ENCODE measurements at places on chromosomes 4 and X.

GRCh38 chr4:161850631-161851030, 313.2 kb downstream of the FSTL5 start:
- DNase-seq: no peak

- no peak for DNase-seq
These were observed 128.8 kb upstream of the GPC4 start for GRCh38 chrX:133544115-133544514.

DNA sequence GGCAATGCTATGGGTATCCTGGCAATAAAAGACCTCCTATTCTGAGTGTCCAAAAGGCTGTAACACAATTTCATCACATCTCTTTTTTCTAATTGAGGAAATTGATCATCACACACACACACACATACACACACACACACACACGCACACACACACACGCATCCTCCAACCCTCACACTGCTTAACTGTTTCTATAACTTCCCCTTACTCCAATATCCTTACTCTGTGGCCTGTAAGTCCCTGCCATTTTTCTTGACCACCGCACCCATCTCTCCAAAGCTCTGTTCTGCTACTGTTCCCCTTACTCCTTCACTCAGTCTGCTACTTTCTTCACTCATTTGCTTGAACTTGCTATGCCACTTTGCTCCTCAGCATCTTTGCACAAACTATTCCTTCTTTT, 115.6 kb downstream of the AMELX start:
- DNase-seq: no peak

DNA sequence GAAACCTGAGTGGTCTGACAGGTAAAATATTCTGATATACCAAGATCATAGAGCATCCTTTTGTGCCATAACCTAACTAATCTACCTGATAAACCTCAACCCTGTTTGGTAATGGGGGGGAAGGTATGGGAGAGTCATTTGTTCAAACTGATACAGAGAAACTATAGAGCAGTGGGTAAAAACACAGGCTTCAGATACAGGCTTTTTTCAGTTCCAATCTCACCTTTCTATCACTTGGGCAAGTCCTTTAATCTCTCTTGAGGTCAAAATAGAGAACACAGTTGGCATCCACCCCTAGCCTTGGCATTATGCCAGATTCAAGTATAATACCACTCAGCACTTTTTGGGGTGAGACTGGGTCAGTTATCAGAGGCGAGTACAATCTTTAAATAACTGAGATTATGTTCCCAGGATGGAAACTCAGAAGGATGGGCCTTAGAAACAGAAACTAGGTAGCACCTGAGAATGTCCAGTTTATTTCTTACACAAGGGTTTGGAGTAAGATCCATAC, 880 bp upstream of the ETDC start:
- DNase-seq: no peak

DNA sequence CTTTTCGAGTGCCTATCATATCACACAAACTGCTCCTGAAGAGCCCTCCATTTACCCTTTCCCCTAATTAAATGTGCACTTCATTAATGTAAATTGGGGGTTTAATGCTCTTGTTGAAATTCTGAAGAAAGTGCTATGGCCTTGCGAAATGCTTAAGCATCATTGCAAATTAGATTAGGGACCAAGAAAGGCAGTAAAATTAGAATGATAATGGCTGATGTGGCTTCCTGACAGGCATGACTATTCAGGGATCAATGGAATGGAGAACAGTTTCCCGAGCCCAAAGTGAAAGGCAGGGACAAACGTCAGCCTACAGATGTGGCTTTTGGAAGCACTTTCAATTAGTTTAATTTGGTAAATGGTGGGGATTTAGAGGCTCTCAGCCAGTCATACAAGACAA, 120.1 kb downstream of the NKX6-1 start:
- no peak for DNase-seq

DNA sequence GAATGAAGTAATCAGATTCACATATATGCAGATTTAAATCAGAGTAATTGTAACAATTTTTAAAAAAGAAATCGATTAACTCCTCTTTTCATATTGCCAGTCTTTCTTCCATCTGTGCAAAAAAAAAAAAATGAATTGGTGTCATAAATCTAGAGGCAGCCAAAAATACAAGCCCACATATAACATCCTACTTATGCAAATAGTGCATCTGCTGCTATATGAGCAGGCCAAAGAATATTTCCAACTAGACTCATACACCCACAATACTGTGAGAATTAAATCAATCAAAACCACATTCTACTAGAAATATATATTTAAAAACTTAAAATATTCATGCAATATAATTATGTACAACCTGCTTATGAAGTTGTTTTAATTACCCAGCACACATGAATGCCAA, 298.1 kb upstream of the TRAM1L1 start:
- DNase-seq: no peak

GRCh38 chrX:46433892-46434291, 111.3 kb downstream of the ZNF674 start:
- no peak for DNase-seq

DNA sequence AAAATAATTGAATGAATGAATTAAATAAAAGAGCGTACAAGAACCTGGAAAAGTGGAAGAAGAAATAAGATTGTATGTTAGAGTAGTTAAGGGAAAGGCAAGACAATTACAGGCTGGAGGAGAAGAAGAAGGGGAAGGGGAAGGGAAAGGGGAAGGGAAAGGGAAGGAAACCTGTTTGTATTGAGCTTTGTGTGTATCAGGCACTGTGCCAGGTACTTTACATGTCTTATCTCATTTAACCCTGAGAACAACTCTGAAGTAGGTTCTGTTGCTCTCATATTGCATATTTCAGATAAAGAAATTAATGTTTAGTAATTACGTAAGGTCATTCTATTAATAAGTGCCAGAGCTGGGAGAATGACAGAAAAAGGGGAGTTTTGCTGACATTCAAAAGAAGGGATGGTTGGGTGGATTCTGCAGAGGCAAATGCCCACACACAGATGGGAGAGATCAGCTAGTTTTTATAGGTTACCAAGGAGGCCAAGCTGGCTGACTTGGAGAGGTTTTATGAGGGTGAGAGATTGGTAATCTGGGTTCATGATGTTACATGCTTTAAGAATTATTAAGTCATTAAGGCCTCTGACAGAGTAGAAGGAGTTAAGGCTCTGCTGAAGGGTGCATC, 92.3 kb upstream of the LCORL start:
- DNase-seq: no peak

DNA sequence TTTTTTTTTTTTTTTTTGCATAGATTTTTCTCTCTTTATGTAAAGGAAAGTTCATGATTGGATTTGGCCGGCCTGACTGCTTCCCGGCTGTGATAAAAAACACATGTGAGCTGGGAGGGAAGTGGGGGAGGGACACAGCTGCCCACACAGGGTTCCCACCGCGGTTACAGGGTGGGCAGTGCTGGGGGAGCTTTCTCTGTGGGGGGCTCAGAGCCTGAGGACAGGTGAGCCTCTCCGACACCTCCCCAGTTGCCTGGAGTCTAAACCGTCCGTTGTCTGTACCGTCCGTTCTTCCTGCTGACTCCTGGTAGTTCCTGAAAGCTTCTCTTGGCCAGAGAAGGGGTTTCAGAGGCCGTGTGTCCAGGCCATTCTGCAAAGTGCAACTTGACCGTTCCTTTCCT, 21.8 kb downstream of the SHOX start:
- DNase-seq: no peak

DNA sequence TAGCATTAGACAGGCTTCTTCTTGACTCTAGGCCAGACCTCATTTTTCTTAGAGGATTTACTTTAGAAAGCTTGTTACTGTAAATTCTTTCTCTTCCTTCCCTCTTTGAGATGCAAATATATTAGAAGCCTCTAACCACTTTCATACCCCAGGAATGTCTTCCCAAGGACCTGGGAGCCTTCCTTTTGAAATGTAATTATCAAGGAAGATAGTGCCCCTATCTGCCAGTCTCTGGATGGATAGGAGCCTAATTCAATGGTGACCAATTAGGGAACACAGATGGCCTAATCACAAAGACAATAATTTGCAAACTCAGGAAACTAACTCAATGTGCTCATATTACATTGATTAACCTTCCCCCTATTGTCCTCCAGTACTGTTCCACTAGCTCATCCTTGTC, 145.6 kb upstream of the DCAF8L1 start:
- DNase-seq: no peak

GRCh38 chrX:489820-490219, 103.1 kb upstream of the PPP2R3B start:
- DNase-seq: no peak

- no peak for DNase-seq
These were observed 192.5 kb upstream of the ADAMTS3 start for GRCh38 chr4:72761368-72762038.

GRCh38 chr4:2257361-2258081, 4.4 kb downstream of the MXD4 start:
- DNase-seq: no peak

DNA sequence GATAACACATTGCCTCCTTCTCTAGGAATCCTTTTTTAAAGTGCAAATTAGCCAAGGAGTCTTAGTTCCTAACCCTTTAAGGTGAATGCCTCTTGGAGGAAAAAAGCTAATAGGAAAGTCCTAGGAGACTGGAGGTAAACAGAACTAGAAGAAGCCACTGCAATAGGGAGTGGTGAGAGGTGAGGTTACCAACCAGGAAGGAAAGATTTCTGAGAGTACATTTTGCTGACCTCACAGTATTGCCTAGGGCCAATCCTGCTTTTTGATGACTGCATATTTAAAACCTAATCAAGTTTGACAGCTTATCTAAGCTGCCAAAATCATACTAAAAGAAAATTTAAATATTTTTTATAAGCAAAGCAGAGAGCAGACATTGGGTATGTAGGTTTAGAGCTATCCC, 7.3 kb upstream of the CUL4B start:
- DNase-seq: no peak

- DNase-seq: no peak
These were observed 108.9 kb downstream of the DLG3 start for GRCh38 chrX:70553516-70553915.

DNA sequence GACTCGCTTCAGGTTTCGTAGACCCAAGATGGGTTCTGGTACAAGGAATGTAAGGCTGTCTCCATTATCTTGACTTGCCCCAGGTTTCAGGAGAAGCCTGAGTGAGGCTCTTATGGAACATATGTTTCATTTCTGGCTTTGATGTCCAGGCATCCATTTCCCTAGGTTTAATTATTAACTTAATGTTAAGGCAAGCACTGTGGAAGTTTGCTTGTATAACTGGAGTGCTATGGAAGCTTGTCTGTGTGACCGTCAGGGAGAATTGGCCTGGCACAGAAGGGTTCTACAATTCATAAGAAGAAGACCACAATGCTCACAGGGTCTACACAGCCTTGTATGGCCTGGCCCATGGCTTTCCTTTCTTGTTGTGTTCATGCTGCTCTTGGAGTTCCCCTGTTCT, 47.2 kb upstream of the PPP1R2C start:
- no peak for DNase-seq
